Osteoblast (primary cell): ENCODE measurements at places on chromosomes 6 and 20. TPM values are rescaled to one million over a fixed set of nuclear protein-coding genes. Genes with fewer than 3 reads are reported as not detected.

GRCh38 chr6:163469459-163469985, 55.0 kb downstream of the QKI start:
- no peak for DNase-seq
- H3K27me3 ChIP-seq, result no peaks in the 10 kb centered on the region
- H3K36me3 ChIP-seq, result peaks cover 4% of the 10 kb centered on the region
- H3K27ac ChIP-seq, result no peak overlapping the region

GRCh38 chr6:99151634-99152346, 197.7 kb downstream of the FAXC start:
- H3K4me1 ChIP-seq, result no peaks in the 10 kb centered on the region
- no peaks in the 10 kb centered on the region for H3K27me3 ChIP-seq

DNA sequence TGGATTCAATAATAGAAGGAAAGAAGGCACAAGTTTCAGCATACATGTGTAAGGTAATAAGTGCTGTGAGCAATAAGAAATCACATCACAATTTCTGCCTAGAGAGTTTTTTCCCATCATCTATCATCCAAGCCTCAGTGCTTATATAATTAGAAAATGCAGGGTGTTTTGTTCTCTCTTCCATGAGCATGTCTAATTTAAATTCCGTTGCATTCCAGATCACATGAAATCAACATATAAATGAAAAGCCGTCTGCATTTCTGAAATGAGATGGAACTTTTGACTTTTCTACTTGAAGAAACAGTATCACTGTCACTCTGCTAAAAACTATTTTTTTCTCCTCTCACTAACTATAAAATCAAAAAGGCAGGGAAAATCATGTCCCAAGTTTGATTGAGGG, 74.5 kb upstream of the CD2AP start:
- no peak for DNase-seq
- peaks cover 2% of the 10 kb centered on the region for H3K27me3 ChIP-seq
- H3K4me3 ChIP-seq, result no peak overlapping the region
- H3K4me1 ChIP-seq, result peaks cover 9% of the 10 kb centered on the region
- no peak overlapping the region for H3K27ac ChIP-seq

GRCh38 chr6:16206595-16207037, 31.8 kb upstream of the GMPR start:
- peaks cover 16% of the 10 kb centered on the region for H3K4me1 ChIP-seq
- peak overlapping the region; percentile 67 for H3K27ac ChIP-seq
- no peak overlapping the region for H3K4me3 ChIP-seq
- peak; percentile 90 for DNase-seq
- H3K36me3 ChIP-seq, result no peaks in the 10 kb centered on the region
- peaks cover 6% of the 10 kb centered on the region for H3K27me3 ChIP-seq

- H3K4me1 ChIP-seq, result no peaks in the 10 kb centered on the region
- DNase-seq, result peak; percentile 67
- no peaks in the 10 kb centered on the region for H3K27me3 ChIP-seq
- H3K27ac ChIP-seq, result no peak overlapping the region
These were observed 239.6 kb downstream of the ERMARD start for GRCh38 chr6:169991031-169991390.

The TRDN gene
- total RNA-seq, result not detected in 2 replicates

The GGTLC1 gene
- total RNA-seq, result not detected in 2 replicates

The ADGRF5 gene
- under 0.01 TPM in 2 replicates for total RNA-seq

The BPIFB2 gene
- not detected in 2 replicates for total RNA-seq

The PSORS1C1 gene
- 1.2 and 2.2 TPM in 2 replicates for total RNA-seq

The TRIM10 gene
- not detected in 2 replicates for total RNA-seq

The RAET1E gene
- total RNA-seq, result 0.36 and 0.88 TPM in 2 replicates

The SLCO4A1 gene
- total RNA-seq, result under 0.01 TPM in 1 of 2 replicates, not detected in the other
